Stimulated activated CD4-positive, alpha-beta T cell treated with anti-CD3 and anti-CD28 coated beads, Interleukin-1b, Interleukin-23, amount 100 ng/mL, for 1 hour (primary cell): ENCODE measurements at places on chromosomes 3 and 15.

GRCh38 chr3:181383760-181384159, 328.0 kb upstream of the SOX2 start:
- no peak for DNase-seq

DNA sequence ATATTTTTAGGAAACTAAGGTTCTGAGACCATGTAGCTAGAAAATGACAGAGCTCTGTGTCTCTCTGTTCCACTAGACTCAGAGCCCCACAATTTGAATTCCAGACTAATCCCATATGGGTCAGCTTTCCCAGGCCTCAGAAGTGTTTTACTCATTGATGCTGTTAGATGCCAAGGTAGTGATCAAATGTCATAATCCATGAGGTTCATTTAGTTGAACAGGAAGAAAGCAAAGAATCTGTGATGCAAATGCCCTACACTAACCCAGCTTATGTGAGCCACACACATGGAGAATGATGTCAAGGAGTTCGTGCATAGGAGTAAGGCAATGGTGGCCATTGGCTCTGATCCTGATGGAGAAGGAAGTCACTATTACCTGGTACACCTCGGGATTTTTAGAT, 363.4 kb upstream of the RARB start:
- no peak for DNase-seq

- no peak for DNase-seq
Measured at GRCh38 chr3:159828542-159828943, 160.1 kb upstream of the IL12A start.

- DNase-seq: no peak
Measured at GRCh38 chr3:29344935-29345334, 64.1 kb downstream of the RBMS3 start.

DNA sequence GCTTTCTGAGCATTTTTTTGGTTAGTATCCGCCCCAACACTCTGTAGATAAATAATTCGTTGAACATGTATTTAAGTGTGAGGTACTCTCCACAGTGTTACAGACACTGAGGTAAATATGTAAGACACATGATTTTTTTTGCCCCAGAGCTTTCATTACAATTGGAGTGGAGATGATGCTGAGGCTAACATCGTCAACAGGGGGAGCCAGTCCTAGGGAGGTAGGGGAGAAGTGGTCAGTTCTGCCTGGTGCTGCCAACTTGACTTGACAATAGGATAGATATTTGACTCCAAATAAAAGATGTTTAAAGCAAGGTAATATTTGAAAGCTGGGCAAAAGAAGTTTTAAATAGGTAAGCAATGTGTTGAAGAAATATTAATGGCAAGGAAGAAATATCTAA, 295.7 kb downstream of the UNC13C start:
- no peak for DNase-seq

GRCh38 chr3:115831864-115832263, 208.6 kb downstream of the GAP43 start:
- DNase-seq: no peak

- peak; percentile 63 for DNase-seq
Measured at GRCh38 chr3:14947100-14947885, at the start of gene NR2C2. Gene NR2C2 (plus strand): TSS chr3:14947583. CDS start chr3:15003915, 56,332 bp downstream.

- no peak for DNase-seq
Measured at GRCh38 chr3:69628951-69629350, 110.3 kb upstream of the MITF start.

DNA sequence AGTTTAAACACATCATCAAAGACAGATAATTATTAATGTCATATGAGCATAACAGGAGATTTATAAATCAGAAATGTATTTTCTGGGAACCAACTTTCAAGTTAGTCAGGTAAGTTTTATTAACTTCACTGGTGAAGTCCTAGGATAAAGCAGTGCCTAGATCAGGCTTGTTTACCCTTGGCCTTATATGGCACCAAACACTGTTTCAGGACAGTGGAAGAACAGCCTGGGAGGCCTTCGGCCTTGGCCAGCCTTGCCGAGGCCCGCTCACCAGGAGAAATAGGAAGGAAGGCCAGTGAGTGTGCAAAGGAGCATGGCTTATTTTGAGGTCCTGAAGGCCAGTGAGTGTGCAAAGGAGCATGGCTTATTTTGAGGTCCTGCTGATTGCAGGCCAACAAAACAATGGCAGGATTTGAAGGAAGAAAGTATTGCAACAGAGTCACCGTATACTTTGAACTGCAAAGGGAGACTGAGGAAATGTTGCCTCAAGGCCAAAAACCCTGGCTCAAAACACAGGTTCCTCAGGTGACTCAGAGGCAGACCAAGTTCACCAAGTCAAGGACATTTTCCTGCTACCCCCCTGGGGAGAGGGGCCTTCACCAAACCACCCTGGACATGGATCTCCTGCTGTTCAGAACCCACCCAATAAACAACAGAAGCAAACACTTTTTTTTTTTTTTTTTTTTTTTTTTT, 174.3 kb downstream of the TP63 start:
- no peak for DNase-seq

DNA sequence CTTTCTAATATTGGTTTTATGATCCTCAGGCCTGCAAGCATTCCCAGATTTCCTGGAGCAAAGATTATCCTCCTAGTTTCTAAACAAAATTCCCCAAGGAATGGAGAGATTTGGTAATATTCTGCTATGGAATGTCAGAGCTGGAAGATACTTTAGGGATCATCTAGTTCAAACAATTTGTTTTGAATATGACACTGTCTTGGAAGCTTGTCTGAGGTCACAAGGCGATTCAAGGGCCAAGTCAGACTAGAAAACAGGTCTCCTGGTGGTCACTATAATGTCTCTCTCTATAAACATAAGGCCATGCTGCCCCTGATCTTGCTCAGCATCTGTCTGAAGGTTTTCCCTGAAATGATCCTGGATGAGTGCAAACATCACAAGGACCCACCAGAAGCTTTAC, 143.4 kb upstream of the BCL6 start:
- DNase-seq: no peak

DNA sequence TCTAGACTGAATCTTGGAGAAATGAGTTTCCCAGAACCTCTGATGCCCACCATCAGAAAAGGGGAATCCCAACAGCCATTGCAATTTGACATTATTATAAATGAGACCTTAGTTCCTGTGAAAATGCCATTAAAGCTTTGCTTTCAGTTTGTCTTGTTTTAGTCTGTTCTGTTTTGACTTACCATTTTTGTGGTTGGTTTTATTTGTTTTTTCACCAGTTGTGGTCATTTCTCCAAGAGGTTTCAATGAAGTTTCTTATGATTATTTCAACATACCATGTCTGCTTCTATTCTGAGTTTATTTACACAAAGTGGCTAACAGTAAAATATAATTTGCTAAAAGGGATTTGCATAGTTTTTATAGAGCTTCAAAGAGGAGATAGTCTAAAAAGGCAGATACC, 175.0 kb upstream of the MCTP2 start:
- DNase-seq: no peak

- no peak for DNase-seq
Measured at GRCh38 chr3:31610700-31611275, 78.1 kb downstream of the STT3B start.

DNA sequence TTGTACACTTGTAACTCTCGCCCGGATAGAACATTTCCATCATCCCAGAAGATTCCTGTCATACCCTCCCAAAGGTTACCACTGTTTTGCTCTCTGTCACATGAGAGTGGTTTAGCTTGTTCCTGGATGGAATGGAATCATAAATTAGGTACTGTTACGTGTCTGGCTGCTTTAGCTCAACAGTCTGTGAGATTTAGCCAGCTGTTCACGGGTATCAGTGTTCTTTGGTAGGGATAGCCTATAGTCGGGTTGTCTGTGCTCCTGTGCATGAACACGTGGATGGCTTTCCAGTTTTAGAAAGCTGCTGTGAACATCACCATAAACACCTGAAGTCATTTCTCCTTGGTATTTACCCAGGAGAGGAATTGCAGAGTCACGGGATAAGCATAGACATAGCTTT, 58.2 kb upstream of the NR2C2 start:
- DNase-seq: no peak

GRCh38 chr15:93829115-93829870, 402.1 kb upstream of the MCTP2 start:
- DNase-seq: no peak

DNA sequence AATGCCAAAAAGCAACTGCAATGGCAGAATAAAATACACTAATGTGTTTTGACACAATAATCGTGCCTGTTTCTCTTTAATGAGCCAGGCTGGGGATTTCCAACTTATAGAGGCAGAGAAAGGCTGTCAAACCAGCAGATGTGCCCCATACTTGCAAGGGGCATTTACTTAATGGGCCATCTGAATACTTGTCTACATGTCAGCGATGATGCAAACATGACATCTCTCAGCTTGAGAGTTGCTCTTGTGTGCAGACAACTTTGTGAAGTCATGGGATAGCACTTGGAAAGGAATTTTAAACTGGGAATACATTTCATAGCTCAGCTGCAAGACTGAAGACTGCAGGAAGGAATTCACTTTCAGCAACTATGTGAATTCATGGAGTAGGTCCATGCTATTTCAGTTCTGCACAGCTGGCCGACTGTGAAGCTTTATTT, 127.4 kb upstream of the ADAMTS9 start:
- DNase-seq: no peak

- DNase-seq: no peak
Measured at GRCh38 chr3:20890111-20890519, 704.1 kb upstream of the SGO1 start.

GRCh38 chr3:129624347-129625071, 18.0 kb upstream of the PLXND1 start:
- no peak for DNase-seq

GRCh38 chr15:78073046-78073787, 4.3 kb downstream of the TBC1D2B start:
- DNase-seq: no peak

DNA sequence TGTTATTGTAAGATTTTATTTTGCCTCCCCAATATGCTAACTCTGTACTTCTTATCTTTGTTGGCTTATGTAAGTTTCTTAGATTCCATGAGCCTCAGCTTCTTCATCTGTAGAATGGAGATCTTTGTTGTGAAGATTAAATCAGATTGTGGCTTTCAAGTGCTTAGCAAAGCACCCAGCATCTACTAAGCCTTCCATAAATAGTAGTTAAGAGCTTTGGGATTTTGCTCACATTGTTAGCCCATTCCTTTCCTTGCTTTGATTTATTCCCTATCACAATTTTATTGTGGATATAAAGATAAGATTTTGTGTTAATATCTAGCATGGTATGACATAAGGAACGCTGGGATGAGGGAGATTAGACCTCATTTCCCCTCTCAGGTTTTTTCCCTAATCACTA, 501.4 kb downstream of the PYDC2 start:
- DNase-seq: no peak

DNA sequence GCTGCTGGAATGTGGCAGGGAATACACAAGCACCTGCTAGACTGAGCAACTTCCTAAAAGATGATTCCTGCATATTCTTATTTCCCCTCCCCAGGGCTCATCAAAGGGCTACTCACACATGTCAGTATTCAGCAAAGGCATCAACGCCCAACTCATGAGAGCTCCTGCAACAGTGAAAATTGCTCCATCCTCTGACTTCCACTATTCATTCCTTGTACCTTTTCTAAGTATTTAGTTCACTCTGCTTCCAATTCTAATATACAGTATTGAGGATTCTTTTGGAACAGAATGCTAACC, 84.1 kb downstream of the SCN11A start:
- DNase-seq: no peak

GRCh38 chr3:128066676-128067075, 14.4 kb downstream of the SEC61A1 start:
- DNase-seq: no peak

- DNase-seq: no peak
Measured at GRCh38 chr3:31095255-31095654, 200.8 kb upstream of the GADL1 start.

GRCh38 chr3:64240959-64241358, 15.7 kb upstream of the PRICKLE2 start:
- no peak for DNase-seq

- no peak for DNase-seq
Measured at GRCh38 chr3:151563305-151563704, 102.4 kb upstream of the IGSF10 start.

DNA sequence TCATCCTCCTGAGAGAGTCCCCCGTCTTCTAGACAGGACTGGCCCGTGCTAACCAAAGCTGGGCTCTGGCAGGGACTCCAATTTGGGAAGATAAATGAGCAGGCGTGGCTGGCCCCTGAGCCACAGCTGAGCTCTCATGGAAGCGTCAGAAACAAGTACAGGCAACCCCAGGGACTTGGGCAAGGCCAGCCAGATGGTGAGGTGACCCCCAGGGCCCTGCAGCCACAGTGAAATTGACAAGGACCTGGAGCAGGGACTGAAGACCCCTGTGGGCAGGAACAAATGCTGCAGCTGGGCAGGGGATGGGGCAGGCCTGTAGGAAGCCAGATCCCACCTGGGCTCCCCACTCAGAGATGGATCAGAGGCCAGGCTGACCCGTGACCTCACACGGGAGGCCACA, 32.8 kb upstream of the CGNL1 start:
- no peak for DNase-seq

GRCh38 chr3:129602730-129603560, 3.5 kb downstream of the PLXND1 start:
- no peak for DNase-seq

DNA sequence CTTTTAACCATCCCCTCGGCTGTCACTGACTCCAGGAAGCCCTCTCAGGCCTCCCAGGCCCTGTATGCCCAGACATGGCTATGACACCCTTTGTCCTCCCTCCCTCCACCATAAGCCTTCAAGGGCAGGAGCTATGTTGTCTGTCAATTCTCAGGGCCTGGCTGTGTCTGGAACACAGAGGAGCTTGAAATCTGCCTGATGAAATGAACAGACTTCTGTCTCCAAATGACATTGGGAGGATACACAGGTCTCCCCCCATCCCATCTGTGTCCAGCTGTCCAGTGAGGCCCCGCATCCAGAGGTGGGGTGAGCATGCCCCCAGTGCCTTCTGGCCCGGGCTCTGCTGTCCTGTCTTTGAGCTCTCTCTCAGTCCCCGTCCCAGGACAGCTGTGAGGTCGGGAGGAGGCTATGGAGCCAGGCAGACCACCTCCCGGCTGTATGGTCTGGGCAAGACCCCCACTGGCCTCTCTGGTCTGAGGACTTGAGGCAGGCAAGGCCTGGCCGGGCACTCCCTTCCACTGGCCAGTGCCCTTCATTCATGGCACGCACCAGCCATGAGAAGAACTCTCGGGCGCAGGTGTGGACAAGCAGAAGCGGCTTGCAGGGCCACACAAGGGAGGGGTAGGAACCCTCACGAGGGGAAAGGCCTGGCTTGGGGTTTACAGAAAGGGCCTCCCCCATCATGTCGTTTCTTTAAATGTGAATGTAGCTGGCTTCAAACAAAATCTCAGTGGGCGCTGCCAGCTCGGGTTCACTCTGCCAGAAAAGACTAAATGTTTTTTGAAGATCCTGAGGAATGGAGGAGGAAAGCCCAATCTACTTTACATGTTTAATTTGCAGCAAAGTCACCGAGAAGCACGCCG, 38.9 kb downstream of the PCSK6 start:
- DNase-seq: no peak
